ENCODE measurements at places on chromosomes 16 and 17.

DNA sequence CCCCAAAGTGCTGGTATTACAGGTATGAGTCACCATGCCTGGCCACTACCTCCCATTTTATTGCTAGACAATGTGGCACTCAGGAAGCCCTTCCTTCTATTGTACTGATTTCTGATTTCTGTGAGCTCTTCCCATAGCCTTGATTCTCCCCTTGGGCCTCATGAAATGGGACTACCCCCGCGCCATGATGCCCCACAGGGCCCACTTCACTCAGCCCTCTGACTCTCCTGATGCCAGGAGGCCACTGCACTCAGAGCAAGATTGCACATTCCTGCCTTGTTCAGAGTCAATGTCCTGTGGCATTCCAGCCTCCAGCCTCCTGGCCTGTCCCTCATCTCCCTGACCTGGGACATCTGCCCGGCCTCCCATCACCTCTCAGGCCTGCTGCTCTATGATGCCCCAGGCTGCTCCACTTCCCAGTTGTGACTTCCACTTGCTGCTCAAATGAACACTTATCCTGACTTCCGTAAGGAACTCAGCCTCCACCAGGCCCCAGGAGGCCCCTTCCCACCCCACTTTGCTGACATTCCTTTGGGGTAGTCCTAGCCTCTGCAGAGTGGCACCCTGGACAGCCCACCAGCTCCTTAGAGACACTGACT is 66.6 kb upstream of the KSR1 start:
- DNase-seq = no peak

DNA sequence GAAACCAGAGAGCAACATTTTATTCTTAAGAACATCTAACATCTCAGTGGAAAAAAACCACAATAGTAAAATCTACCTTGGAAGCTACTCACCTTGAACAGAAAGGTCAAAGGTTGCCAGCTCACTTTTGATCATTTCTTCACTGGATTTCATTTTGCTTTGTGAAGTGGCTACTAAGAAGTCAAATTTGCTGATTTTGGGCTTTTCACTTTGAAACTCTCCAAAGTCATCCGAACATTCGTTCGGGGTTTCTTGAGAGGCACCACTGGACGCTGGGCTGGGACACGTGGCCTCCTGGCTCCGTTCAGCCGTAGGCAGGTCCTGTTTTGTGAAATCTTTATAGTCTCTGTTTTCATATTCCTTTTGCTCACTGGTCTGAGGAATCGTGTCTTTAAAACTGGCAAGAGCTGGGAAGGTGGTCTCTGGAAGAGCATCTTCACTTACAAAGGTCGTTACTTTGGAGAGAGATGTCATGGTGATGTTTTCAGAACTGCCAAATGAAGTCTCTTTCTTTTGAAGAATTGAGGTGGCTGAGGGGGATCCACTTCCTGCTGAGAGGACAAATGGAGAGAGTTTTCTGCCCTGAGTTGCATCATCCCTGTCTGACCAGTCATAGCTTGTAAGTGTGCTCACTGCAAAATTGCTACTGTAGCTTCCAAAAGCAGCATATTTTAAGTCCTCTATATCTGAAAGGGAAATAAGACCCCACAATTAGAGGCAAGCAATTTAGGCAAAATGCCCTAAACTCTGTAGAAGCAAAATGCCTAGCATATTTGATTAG is 52.4 kb downstream of the DUSP14 start:
- DNase-seq = peak; percentile 64

GRCh38 chr16:11681976-11682654 is 13.9 kb downstream of the SNN start:
- DNase-seq = no peak

DNA sequence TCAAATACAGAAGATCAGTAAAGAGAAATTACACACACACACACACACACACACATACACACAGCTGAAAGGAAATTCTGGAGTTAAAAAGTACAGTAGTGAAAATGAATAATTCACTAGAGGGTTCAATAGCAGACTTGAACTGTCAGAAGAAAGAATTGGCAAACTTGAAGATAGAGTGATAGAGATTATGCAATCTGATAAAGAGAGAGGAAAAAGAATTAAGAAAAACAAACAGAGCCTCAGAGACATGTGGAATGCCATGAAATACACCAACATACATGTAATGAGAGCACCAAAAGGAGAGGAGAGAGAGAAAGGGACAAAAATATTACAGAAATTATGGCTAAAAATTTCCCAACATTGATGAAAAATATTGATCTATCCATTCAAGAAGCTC is 60.7 kb downstream of the MMD start:
- DNase-seq = no peak

- no peak for DNase-seq
These were observed 93.5 kb downstream of the CRISPLD2 start for GRCh38 chr16:84913315-84913714.

DNA sequence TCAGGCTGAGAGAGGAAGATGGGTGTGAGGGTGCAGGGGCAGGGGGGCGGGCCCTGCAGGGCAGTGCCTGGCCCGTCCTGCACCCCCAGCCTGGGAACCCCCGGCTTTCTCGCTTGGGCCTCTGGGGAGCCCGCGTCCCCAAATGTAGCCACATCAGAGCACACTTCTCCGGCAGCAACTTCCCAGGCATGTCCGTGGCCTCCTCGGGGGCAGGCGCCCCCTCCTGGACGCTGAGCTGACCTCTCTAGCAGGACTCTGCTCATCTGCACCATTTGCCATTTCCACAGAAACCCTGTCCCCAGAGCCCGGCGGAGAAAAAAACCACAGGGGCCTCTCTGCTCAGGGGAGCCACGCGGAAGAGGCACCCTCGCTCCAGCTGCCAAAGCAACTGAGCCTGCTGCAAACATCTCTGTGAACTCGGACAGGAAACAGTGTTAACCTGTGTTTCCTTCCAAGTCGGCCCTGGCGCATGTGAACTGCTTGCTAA is 63.4 kb downstream of the KLHDC4 start:
- no peak for DNase-seq

DNA sequence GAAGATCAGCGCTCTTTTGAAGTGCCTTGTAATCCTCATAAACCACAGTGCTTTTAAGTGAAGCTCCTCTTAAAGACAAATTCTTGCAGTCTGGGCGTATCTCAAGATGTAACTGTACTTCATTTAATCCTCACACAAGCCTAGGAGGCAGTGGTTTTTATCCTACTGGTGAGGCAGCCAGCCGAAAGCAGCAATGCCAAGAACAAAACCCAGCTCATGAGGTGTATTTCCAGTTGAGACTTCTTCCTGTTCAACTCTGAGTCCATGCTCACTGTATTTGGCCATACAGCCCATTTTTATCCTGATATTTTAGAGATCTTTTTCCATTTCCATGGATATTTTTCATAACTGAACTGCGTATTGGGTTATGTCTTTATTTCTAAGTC is 13.7 kb downstream of the CTRB2 start:
- no peak for DNase-seq

- DNase-seq = no peak
These were observed 23.5 kb downstream of the TRIM25 start for GRCh38 chr17:56890390-56890789.

GRCh38 chr17:59752446-59752845 is 45.0 kb downstream of the VMP1 start:
- no peak for DNase-seq

GRCh38 chr17:44924107-44924544 is 8.8 kb upstream of the GFAP start:
- no peak for DNase-seq

GRCh38 chr17:78227455-78227916 is 3.9 kb upstream of the TMEM235 start:
- DNase-seq = no peak

DNA sequence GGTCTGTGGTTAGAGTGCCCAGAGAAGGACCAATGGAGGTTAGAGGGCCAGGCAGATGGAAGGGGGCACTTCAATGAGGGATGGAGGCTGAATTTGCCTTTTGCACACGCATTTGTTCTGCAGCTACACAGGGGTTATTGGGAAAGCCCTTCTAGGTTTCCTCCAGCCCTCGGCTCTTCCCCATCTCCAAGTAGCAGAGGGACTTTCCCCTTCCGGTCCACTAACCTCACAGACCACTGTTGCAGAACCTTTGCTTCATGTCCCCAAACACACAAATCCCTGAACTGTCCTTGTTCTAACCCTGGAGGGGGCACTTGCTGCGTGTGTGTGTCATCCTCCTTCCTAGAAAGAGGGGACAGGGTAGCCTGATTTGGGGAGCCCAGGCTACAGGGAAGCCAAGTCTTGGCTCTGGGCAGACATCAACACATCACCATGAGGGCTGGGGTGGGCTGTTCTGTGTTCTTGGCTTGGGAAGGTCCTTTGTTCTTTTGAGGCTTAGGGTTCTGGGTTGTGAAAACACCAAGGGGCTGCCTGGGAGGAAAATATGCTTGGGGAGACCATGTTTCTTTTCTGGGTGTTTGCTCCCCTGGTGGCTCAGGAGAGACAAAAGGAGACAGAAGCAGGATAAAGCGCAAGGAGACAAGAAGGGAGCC is 7.3 kb upstream of the NR1D1 start:
- no peak for DNase-seq

- no peak for DNase-seq
These were observed at the start of gene C16orf54 for GRCh38 chr16:29745853-29746345. TSS of gene C16orf54 (minus strand) at chr16:29745990. CDS start at chr16:29744951, 1,039 bp downstream.

GRCh38 chr16:47884116-47884725 is 271.6 kb downstream of the ABCC12 start:
- no peak for DNase-seq

GRCh38 chr16:5024632-5025031 is 9.1 kb downstream of the NAGPA start:
- DNase-seq = peak; percentile 70

DNA sequence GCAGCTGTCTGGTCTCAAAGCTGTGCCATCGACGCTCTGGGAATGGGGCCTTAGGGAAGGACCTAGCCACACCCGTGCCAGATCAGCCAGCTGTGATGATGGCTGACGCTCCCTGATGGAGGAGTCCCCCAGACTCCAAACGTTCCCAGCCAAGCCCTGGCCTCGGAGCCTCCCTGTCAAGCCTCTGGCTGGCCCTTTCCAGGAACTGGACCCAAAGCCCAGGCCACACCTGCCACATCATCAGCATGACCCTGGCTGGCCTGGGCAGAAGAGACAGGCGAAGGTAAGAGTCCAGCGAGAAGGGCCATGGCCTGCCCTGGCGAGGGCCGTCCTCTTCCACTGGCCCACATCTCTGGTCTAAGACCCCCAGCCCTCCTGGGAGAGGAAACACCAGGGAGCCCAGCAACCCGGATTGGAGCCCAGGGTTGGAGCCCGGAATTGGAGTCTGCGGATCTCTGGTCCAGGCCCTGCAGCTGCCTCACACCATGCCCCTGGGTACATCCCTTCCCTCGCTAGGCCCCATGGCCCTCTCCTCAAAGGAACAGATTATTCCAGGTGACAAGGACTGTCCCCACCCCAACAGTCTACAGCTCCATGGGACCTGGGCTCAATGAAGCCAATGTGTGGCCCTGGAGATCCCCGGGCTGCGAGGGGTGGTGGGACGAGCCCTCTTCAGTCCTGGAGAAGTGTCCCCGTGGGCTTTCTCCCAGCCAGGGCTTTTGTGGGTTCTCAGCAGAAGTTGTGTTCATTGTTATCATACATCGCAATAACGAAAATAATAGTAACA is 105.1 kb upstream of the TNRC6C start:
- DNase-seq = no peak

DNA sequence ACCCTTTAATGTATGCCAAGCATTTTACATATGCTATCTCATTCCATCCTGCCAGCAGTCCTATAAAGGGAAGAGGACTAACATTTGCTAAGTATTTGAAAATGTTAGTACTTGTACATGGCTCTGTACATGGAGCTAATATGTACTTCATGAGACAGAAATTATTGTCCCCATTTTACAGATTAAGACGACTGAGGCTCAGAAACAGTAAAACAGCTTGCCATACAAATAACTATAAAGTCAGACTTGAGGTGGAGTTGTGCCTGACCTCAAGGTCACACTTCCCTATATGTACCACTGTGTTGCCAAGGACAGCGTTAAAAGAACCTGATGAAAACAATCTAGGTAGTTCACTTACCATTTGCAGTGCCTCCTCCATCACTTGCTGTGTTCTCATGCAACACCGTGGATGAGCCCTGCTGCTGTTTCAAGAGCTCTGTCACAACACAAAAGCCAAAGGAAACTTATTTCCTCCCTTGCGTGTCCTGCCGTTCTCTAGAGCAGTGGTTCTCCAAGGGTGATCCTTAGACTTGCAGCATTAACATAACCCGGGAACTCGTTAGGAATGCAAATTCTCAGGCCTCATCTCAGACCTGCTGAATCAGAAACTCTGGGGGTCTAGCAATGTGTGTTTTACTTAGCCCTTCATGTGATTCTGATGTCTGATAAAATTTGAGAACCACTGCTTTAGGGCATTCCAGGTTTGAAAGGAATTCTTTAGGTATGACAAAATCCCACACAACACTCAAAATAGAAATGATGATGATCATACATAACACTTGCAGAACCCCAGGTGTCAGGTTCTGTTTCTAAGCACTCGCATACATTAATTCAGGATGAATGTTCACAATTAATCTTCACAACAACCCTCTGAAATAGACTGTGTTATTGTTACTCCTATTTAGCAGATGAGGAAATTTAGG is 51.2 kb upstream of the MTMR4 start:
- peak; percentile 50 for DNase-seq

GRCh38 chr16:67723151-67723910 is 4.2 kb upstream of the GFOD2 start:
- peak; percentile 89 for DNase-seq

- peak; percentile 51 for DNase-seq
These were observed 15.7 kb downstream of the RBL2 start for GRCh38 chr16:53449816-53450517.

DNA sequence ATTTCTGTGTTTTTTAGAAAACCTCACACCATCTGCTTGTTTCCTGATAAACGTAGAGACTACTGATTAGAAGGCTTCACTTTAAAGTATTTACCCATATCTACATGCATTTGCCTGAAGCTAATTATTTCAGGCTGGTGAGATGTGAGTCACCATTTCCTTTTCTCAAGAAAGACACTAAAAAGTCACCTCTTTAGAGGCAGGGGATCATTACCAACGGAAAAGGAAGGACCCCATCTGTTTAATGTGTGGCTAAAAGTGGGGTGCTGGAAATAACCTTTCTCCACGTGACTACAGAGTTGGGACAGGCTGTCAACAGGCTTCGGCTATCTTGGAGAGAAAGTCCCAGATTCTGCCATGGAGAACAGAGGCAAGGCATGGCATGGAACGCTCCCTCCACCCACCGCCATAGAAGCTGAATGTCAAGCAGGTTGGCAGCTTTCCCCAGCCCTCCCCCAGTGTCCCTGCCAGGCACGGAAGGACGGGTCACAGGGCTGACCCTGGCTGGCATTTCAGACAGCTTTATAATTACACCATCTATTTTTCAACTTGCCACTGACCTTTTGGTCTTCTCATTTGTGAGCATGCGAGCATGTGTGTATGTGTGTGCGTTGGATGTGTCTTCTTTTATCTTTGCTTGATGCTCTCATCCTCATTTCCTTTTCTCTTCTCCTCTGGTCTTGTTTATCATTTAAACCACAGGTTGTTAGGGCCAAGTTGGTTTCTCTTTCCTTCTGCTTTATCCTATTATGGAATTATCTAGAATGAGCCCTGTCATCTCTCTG is 157.0 kb downstream of the CPPED1 start:
- DNase-seq = no peak

All from epithelial cell of esophagus (primary cell).